ENCODE measurements at places on chromosomes 6 and 20.

GRCh38 chr6:52594221-52594620 is 17.4 kb upstream of the TRAM2 start:
- no peak for DNase-seq

DNA sequence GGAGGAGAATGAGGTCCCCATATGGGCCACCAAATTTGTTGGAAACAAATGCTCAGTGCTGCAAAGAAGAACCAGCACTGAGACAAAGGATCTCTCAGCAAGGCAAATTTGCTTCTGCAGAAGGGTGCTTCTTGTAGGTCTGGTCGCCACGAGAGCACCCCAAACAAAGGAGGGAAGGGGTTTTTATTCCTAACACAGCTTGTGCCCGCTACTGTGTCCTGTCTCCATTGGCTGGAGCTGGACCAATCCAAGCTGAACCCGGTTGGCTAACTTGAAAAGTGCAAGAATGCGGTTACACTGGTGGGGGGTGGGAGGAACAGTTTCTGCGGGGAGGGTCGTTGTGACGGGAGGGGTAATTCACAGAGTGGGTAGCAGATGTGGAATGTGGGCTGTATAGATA is 54.1 kb upstream of the TULP1 start:
- DNase-seq: no peak

GRCh38 chr6:76835293-76835692 is 628.0 kb downstream of the HTR1B start:
- DNase-seq: no peak

- DNase-seq: no peak
Observed at GRCh38 chr20:19181552-19181951, 30.9 kb upstream of the SLC24A3 start.

DNA sequence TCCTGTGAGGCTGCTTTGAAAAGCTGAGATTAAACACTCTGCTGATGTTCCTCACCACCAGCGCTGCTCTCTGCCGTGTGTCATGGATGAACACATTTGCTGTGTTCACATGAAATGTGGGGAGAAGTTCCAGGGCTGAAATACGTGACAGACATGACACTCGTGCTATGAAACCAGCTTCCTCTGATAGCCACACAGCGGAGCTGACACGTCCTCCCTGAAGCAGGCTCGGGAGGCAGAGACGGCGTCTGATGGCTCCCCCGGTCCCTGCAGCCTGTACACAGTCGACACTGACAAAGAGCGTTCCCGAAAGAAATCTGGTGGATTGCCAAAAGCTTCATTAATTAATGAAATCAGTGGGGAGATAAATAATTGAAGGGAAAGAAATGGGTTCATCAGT is 17.5 kb downstream of the AGPAT4 start:
- no peak for DNase-seq

DNA sequence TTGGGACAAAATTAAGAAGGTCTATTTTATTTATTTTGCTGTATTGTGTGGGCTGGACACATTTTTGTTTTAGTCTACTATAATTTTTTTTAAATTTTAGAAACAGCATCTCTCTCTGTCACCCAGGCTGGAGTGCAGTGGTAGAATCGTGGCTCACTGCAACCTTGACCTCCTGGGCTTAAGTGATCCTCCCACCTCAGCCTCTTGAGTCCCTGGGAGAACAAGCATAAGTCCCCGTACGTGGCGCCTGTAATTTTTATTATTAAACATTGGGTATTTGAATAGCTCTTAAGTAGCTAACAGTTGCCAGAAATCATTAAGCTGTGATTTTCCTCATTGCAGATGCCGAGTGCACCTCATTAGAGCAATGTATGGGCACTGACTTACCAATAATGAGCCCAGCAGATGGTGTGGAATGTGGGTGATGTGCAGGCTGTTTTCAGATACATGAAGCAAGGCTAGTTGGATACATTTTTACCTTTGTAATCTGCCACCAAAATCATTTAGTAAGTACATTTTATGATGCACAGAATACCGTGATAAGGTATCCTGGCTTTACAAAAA is 10.3 kb upstream of the MAS1 start:
- no peak for DNase-seq

DNA sequence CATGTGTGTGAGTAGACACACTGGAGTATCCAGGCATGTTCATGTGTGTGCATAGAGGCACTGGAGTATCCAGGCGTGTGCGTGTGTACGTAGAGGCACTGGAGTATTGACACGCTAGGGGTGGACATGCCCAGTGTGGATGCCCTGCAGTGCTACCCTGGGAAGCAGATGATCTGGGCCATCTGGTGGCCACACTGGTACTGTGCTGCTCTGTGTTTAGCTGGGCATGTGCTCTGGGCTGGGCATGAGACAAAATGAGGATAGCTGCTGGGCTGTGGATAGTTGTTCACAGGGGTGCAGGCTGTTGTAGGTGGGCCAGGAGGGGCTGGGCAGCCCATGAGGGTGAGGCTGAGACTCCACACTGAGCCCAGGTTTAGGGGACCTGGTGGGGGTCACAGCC is 24.0 kb upstream of the NPBWR2 start:
- DNase-seq: no peak

GRCh38 chr6:45002390-45003105 is 325.6 kb upstream of the RUNX2 start:
- DNase-seq: no peak

DNA sequence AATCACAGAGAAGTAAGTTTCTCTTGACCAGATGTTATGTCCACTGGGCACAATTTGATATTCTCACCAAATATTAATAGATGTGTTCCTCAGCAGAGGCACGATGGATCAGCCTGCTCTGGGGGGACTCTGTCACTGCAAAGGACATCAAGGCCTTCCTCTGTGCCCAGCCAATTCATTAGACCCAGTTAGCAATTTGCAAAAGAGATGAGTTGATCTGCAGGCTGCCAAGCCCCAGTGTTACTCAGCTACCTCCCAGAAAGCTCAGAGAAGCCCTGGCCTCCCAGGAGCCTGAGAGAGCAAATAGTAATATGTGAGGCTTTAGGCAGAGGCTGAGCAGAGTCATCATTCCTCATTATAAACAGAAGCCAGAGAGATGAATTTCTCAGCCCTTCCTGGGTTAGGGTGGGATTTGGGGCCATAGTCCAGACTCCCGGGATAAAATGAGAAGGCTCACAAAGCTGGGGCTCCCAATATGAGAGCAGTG is 54.2 kb downstream of the ZNF831 start:
- no peak for DNase-seq

- DNase-seq: no peak
Observed at GRCh38 chr6:67854098-67854497, 781.0 kb upstream of the ADGRB3 start.

DNA sequence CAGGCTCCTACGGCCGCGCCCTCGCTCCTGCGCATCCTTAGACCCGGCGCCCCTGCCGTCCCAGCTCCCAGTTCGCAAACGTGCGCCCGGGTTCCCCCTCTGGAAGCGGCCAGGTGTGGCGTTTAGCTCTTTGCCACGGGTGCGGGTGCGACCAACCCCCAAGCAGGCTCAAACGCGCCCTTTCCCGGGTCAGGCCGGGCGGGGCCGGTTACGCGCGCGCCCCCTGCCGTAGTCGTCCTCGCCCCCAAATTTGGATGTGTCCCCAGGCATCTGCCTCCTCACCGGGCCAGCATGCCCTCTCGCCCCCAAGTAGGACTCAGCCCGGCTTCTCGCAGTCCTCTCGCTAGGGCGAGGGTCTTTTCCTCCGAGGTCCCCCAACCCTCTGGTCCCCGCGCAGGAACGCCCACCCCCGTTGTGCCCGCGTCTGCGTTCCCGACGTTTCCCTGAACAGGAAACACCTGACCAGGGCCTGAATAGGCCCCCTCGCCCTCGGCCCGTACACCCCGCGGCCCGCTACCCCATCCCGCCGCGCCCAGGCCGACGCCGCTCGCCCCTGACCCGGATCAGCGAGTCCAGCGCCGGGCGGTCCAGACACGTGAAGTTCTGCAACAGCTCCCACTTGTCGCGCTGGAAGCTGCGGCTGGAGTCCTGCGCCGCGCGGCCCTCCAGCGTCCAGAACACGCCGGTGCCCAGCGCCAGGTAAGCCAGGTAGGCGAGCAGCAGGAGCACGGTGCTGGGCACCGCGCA is 520 bp downstream of the KCNK17 start:
- no peak for DNase-seq

GRCh38 chr20:3733119-3733995 is 872 bp downstream of the HSPA12B start:
- no peak for DNase-seq

GRCh38 chr6:108758884-108759283 is 89.3 kb upstream of the ARMC2 start:
- DNase-seq: no peak

GRCh38 chr6:133225560-133225959 is 15.6 kb upstream of the EYA4 start:
- no peak for DNase-seq

DNA sequence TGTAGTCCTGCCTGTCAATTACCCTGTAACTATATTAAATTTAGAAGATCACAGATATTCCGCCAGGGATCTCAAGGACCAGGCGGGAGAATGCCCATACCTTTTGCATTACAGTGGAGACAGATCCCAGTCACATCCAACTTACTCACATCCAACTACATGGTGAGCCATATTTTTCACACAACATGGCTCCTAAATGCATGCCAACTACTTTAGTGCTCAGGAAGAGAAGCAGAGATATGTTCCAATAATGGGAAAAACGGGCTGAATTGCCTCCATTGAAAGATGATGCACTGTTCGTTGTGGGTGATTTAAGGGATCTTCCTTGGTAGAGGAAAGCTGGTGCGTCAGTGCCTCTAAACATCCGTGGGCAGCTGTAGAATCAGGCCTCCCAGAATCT is 304.5 kb downstream of the CD83 start:
- DNase-seq: no peak

DNA sequence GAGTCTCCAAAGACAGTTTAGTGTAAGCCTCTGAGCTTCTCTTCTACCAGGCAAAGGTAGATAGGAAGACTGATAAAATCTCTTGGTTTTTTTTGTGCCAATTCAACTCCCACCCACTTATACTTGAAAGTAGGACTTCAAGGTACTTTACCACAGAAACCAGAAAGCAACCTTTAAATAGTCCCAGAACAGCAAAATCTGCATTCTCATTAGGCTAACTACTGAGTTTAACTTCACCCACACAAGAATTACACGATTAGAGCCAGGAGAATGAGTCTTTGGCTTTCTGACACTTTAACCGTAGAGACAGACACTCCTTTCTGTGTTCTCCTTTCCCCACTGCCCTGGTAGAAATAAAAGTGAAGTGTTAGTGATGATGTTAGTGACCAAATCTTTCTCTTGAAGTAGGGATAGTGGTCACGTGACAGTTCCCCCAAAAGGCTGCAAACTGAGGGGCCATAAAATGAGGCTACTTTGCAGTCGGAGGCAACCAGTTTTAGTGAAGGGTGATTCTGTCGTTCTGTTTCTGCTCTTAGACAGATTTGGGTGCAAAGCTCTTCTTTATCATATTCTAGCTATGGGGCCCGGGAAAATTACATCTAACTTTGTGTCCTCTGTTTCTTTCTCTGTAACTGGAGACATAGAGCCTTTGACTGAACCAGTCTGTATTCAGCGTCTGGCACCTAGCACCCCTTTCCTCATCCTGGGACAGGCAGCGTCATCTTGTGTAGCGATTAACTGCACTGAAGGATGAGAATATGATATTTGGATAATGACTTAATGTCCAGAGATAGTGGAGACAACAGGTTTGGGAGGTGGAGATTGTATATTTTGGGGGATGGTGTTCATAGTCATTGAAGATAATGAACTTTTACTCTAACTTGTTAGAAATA is 206.4 kb upstream of the CITED2 start:
- peak; percentile 53 for DNase-seq

- no peak for DNase-seq
Observed at GRCh38 chr6:445571-446417, 54.2 kb downstream of the IRF4 start.

DNA sequence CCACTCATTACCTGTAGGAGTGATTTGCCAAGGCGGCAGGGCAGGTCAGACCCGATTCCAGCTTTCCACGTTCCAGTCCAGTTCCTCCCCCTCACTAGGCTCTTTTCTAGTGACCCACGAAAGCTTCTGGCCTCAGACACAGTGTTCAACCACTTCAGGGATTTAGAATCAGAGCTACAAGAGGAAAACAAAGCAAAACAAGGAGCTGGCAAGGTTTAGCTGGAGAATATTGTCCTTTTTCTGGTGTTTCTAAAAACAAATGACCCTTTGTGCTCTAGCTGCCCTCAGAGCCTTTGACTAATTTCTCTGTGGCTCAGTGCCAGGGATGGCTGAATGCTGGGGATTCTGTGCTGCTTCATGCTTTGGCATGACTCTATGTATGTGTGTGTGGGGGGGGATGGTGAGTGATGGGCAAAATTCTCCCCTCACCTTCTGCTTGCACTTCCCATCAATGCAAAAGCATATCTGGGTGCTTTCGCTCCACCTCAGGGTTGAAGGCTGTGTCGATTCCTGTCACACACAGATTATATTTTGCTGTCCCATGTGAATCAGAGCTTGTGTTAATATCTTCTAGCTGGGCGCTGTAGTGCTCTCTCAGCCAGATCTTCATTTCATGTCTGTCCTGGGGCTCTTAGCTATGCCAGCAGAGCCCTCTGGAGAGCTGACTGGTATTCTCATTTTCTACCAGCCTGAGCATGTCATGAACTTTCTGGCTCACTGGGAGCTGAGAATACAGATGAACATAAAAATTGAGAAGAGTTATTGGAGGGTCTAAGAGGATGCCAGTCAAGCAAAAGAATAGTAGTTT is 19.3 kb upstream of the NEDD9 start:
- DNase-seq: no peak

DNA sequence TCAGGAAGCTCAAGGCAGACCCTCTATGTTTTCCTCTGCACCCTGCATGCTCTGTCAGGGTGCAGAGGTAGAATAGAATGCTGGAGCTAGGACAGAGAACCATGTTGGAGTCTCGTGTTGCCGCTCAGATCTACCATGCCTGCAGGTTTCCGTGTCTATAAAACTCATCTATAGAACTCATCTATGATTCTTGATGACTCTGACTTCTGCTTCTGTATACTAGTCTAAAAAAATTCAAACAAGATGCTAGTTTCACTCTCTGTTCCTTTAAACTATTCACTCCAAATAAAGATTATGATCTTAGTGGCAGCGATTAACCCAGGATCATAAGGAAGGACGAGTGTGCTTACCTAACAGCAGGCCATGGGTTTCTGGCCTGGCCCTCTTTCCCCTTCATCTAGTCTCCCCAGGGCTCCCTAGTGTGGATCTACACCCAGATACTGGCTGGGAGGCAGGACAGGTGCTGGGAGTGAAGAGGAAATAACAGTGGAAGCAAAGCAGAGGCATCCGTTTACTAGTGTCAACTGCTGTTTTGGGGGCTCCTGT is 162.7 kb upstream of the SUPT3H start:
- no peak for DNase-seq

Data from GM12864 (cell line).